ENCODE measurements at places on chromosomes 2 and 18.
A peak's percentile ranks its signal among the peaks of the same experiment; 100 is the strongest.

GRCh38 chr2:144382849-144383248 lies 137.1 kb downstream of the ZEB2 start:
- no peak for DNase-seq

- DNase-seq = no peak
Observed at GRCh38 chr18:49597157-49597931, 35.5 kb downstream of the LIPG start.

GRCh38 chr2:11417946-11418585 lies 47.9 kb downstream of the E2F6 start:
- DNase-seq = no peak

GRCh38 chr2:118750959-118751565 lies 96.4 kb downstream of the EN1 start:
- DNase-seq = no peak

- no peak for DNase-seq
Observed at GRCh38 chr2:152600697-152601096, 116.6 kb downstream of the PRPF40A start.

DNA sequence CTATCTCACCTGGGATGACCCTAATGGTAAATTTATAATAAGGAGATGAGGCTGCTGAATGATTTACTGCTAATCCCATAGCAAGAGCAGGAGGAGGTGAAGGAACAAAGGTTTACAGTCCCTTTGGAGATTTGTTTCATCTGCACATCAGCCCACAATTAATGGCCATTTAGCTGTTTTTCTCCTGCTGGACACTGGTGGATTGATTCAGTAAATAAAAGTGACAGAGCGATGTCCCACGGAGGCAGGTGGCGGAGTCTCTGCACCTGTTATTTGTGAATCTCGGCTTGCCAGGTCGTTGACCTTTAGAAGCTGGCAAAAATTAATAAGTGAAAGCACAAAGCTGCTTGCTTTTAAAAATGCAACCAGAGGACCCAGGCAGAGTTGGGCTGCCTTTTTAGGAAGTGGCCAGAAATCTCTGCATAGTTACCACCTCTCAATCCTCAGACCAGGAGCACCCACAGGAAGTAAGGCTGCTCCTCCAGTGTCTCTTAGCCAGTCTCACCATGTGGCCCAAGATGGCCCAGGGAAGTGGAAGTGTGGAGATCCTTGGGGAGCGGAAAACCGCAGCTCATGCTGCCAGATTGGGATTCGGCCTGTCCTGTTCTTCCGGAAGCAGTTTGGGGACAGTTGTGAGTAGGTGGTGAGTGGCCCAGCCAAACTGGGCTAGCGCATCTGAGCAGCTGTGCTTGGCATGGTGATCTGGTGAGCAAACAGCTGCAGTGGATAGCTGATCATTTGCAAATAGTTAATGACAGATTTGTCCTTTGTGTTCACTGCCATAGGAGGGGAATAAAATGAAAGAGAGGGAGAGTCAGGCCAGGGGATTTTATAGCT lies 1005.7 kb upstream of the PIK3C3 start:
- DNase-seq = no peak

GRCh38 chr2:234100686-234101085 lies 50.2 kb downstream of the SPP2 start:
- DNase-seq = no peak

- DNase-seq = no peak
Observed at GRCh38 chr2:165055082-165055851, 99.9 kb upstream of the SLC38A11 start.

GRCh38 chr2:216114382-216114713 lies 5.2 kb downstream of the XRCC5 start:
- DNase-seq = no peak

DNA sequence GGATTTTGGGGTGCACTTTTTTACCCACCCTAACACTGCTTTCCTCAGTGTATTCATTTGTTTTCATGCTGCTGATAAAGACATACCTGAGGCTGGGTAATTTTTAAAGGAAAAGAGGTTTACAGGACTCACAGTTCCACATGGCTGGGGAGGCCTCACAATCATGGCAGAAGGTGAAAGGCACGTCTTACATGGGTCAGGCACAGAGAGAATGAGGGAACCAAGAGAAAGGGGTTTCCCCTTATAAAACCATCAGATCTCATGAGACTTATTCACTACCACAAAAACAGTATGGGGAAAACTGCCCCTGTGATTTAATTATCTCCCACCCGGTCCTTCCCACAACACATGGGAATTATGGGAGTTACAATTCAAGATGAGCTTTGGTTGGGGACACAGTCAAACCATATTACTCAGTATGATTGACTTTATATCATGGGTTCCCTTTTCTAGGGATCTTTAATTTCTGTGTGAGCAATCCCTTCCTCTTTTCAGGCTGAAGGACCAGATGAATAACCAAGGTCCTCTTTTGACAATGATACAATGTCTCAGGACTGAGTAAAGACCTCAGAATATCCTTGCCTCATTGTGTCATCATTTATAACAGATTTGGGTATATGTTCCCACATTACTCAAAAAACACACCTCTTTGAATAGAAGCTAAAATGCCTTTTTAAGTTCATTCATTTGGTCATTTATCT lies 100.1 kb upstream of the TRIB2 start:
- DNase-seq = no peak

GRCh38 chr2:239827523-239827890 lies 197.6 kb downstream of the NDUFA10 start:
- no peak for DNase-seq

DNA sequence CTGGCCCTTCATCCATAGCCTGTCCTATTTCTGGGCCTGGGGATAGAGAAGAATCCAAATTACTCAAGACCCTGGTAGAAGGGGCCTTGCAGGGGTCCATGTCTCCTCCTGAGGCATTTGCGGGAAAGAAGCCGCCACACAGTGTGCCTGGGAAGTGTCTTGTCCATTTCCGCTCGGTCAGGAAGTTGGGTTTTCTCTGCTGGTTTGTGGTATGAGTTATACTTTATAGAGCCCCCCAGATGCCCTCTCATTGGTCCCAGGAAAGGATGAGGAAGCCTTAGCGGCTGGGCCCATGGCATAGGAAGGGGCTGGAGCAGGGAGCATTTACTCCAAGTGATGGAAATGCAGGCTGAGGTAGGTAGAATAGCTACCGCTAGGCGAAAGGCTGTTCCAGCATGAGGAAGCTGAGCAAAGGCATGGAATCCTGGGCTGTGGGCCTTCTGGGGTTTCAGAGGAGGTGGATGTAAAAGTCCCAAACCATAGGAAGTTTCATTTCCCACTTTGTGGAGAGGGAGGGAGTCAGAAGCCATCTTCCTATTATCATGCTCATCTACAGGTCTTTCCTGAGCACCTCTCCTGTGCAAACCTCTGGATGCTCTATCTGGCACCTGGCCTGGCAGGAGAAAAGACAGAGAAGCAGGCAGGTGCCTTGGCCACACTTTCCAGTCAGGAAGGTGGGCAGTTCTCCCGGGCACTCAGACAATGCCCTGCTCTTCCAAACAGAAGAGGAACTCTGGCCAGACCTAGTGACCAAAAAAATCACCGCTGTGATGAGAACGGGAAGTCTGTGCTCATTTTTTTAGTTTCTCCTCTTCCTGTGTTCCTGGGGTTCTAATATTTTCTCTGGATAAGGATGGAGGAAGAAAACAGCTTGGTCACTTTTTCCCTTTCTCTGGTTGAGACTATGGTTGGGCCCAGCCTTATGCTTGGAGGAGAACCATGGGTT lies 2.6 kb upstream of the CD207 start:
- no peak for DNase-seq

GRCh38 chr2:207734264-207734635 lies 22.8 kb downstream of the CCNYL1 start:
- DNase-seq = no peak

DNA sequence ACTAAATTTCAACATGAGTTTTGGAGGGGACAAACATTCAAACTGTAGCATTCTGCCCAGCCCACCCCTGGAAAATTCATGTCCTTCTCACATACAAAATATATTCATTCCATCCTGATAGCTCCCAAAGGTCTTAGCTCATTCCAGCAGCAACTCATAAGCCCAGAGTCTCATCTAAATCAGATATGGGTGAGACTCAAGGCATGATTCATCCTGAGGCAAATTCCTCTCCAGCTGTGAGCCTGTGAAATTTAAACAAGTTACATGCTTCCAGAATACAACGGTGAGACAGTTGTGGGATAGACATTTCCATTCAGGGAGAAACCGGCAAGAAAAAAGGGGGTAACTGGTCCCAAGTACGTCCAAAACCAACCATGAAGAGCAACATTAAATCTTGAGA lies 43.5 kb upstream of the FAHD2A start:
- no peak for DNase-seq

GRCh38 chr18:63000839-63001238 lies 285.5 kb downstream of the PHLPP1 start:
- no peak for DNase-seq

DNA sequence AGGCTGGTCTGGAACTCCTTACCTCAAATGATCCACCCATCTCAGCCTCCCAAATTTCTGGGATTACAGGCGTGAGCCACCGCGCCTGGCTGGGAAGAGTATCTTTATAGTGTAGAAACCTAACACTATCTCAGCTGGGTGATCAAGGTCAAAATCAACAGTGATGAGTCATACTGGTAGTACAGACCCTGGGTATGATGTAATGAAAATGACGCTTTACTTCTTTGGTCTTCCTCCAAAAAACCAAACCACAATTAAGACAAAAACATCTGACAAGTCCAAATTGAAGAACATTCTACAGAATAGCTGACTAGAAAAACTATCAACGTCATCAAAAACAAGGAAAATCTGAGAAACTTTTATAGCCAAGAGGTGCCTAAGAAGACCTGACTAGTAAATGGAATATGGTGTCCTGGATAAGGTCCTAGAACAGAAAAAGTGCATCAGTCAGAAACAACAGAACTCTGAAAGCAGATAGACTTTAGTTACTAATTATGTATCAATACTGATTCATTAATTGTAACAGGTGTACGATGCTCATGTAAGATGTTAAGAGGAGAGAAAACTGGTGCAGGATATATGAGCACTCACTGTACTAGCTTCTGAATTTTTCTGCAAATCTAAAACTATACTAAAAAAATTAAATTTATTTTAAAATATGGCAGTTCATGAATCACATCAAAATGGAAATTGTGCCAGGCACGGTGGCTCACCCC lies 25.4 kb downstream of the PDCL3 start:
- no peak for DNase-seq

DNA sequence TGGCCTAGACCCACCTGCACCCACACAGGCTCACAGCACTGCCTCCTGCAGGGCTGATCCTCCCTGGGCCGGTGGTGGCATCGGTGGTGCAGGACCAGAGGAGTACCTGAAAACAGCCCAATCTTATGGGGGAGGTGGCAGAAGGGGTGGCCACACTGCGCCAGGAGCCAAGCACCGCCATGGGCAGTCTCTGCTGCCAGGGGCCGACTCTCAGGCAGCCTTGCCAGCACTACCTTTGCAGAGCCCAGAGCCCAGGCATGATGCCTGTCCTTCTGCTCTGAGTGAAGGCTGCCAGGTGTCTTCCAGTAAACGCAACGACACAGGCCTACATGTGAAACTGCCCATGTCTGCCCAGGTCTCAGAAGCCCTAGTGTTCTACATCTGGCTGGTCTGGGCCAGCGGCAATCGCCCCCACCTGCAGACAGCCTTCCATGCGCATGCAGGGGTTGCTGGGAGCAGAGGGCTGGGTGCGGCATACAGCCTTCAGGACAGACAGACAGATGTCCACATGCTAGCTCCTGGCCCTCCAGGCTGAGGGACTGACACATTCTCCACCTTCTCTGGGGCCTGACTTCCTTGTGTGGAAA lies 6.8 kb downstream of the HS6ST1 start:
- peak; percentile 7 for DNase-seq

DNA sequence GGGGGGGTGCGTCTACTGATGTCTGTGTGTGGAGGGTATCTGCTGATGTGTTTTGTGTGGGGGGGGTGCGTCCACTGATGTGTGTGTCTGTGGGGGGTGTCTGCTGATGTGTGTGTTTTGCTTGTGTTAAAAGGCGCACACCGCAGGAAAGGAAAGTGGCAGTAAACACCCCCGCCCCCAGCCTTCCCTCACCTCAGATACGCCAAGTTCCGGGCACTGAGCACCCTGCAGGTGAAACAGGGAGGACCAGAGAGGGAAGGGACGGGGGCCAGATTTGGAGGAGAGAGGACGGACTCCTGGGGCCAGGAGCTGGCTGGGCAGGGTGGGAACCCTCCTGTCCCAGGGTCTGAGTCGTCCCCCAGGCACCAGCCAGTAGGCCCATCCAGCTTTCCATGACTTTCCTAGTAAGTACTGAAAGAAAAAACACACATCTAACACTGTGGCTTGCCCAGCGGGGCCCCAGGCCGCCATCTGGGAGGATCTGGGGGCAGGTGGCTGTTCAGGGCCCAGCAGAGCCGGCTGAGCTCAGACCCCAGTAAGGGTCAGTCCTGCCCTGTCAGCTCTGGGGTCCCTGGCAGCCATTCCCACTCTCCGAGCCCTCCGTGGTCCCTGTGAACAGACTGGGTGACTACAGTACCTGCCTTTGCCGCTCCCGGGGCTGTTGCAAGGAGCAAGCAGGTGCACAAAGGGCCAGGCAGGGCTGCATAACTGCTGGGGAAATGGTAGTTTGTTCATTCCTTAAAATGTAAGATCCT lies 126.9 kb downstream of the NFATC1 start:
- peak; percentile 54 for DNase-seq

DNA sequence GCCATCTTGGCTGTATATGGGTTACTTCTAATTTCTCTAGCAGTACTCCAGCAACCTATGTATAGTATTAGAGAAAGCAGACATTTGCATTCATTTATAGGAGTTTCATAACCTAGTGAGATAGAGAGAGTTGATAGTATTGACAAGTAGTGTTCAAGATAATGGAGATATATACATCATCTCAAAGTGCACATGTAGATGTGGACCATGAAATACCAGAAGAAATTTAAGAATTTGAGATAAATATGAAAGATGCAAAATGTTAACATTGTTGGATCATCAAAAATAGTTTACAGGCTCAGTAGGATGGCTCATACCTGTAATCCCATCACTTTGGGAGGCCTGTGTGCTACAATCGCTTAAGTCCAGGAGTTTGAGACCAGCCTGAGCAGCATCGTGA lies 243.0 kb downstream of the MBD5 start:
- DNase-seq = no peak

DNA sequence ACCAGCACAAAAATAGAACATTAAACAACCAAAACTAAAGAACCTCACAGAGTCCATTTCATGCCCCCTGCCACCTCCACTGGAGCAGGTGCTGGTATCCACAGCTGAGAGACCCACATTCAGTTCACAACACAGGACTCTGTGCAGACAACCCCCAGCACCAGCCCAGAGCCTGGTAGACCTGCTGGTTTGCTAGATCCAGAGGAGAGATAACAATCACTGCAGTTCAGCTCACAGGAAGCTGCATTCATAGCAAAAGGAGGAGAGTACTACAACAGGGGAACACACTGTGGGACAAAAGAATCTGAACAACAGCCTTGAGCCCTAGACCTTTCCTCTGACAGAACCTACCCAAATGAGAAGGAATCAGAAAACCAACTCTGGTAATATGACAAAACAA lies 326.7 kb downstream of the METTL4 start:
- no peak for DNase-seq

Measured in activated CD4-positive, alpha-beta T cell treated with anti-CD3 and anti-CD28 coated beads for 1 hour (primary cell).